ENCODE measurements at places on chromosomes 3 and 15.

DNA sequence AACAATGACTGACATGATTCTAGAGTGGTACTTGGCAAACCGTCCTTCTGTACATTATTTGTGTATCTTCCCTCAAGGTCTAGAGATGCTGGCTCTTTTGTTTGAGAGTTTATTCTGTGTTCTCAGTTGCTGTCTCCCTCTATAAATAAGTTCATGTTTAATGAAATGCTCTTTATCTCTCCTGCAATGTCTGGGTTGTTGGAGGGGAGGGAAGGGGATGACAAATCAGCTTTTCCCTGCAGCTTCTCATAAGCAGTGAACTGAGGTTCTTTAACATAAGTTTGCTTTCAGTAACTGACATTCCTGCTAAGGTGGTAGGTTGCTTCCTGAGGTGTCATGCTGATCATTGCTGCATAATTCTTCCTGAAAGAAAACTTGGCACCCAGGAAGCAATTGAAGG is 21.8 kb downstream of the ITPR1 start:
- DNase-seq: no peak

DNA sequence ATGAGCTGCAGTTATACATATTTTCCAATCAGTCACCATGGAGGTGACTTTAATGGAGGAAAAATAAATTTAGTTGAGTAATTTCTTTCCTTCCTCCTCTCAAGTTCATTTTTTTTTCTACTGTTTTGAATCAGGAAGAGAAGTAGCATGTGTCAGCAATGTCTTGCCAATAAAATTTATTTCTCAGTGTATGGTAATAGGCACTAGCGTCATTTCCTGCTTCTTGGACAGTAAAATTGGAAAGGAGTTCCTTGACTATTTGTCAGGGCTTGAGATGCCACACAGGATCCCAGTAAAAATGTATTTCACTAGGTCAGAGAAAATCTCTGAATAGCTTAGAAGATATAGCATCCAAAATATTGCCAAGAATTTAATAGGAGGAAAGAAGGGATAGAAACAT is 605.9 kb downstream of the ROBO1 start:
- no peak for DNase-seq

GRCh38 chr3:58388550-58389091 is 45.0 kb downstream of the PDHB start:
- no peak for DNase-seq

GRCh38 chr3:197463279-197463678 is 92.5 kb downstream of the BDH1 start:
- no peak for DNase-seq

GRCh38 chr3:180416111-180416594 is 185.8 kb upstream of the TTC14 start:
- no peak for DNase-seq

- DNase-seq: peak; percentile 61
Measured at GRCh38 chr3:141959589-141960554, 83.4 kb downstream of the ATP1B3 start.

DNA sequence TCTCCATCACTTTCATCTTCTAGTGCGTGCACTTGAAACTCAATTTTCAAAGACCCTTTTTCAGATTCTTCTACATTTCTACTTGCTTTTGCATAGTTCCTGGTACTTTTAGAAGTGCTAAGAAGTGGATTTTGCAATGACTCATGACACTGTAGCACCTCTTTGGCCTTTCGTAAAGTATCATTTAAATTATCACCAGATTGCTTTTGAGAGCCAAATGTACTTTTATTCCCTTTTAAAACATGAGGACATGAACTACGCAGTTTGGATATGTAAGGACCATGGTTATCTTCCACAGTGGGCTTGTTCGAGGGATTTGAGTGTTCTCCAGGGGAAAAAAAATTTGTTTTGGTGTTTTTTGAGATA is 40.5 kb downstream of the ZNF106 start:
- no peak for DNase-seq

DNA sequence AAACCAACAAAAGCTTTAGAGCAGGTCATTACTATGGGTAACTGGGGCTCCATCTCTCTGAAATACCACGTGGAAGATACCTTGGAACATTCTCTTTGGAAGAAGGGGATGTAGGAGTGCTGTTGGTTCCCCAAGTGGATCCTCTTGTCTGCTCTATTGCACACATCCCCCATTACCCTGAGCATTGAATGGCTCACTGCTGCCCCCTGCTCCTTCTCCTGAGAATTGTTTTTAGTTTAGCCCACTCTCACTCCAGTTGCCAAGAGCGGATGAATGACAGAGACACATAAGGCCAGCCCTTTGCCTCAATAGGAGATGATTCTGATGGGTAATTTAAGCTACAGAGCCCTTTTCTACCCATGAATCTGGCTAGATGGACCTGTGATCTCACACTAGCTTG is 135.6 kb upstream of the SUCLG2 start:
- peak; percentile 1 for DNase-seq

DNA sequence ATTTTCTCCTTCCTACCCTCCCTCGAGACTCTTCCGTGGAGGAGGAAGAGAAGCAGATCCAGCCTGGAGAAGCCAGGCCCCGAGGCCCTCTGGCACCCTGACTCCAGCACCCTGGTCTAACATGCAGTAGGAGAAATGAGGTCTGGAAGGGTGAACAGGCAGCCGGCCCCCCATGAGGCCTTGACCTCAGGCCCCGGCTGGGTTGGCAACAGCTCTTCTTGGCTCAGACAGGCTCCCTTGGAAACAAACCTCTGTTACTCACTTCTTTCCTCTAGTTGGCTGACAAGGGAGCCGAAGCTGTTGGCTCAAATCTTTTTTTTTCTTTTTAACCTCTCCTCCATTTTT is 73.4 kb downstream of the CPN2 start:
- DNase-seq: no peak

- DNase-seq: no peak
Measured at GRCh38 chr3:196178993-196179379, 32.2 kb downstream of the ZDHHC19 start.

GRCh38 chr3:16052964-16053363 is 121.5 kb upstream of the GALNT15 start:
- no peak for DNase-seq

- no peak for DNase-seq
Measured at GRCh38 chr3:114447950-114448479, 154.2 kb downstream of the TIGIT start.

DNA sequence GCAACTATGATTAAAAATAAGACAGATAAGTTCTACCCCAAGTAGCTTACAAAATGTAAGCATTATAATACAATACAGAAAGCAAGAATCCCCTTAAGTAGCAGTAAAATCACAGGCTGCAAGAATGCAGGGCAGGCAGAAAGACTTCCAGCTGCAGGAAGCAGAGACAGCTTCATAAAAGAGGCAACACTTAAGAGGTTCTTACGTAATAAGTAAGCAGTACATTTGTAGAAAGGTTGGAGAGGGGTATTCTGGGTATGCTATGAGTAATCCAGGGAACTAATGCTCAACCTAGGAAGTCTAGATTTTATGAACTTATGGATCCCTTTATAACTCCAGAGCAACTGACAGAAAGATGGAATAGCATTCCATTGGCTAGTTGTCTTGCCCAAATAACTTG is 151.6 kb downstream of the IL5RA start:
- DNase-seq: no peak
